ENCODE measurements at places on chromosomes 2 and 18. TPM values are rescaled to one million over a fixed set of nuclear protein-coding genes. Genes with fewer than 3 reads are reported as not detected.

The GTF2A1L gene
- not detected for total RNA-seq

The SPP2 gene
- not detected for total RNA-seq

The COL3A1 gene
- total RNA-seq = 14,045 TPM

The RHOB gene
- 82.0 TPM for total RNA-seq

GRCh38 chr18:73843455-73843854, 304.2 kb downstream of the FBXO15 start:
- no peak for DNase-seq

DNA sequence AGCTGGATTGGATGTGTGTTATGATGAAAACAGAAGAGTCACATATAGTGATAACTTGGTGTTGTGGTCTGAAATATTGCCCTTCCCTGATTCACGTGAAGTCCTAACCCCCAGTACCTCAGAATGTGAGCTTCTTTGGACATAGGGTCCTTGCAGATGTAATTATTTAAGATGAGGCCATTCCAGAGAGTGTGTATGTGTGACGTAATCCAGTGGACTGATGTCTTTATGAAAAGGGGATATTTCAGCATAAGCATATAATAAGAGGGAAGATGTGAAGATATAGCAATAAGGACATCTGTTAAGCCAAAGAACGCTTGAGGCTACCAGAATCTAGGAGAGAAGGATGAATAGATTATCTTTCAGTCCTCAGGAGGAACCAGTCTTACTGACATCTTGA, 62.5 kb downstream of the LTBP1 start:
- DNase-seq = no peak

- DNase-seq = peak; percentile 57
Measured at GRCh38 chr2:19312949-19313348, 45.5 kb downstream of the OSR1 start.

GRCh38 chr2:157245846-157246764, 11.4 kb upstream of the GALNT5 start:
- DNase-seq = peak; percentile 93

DNA sequence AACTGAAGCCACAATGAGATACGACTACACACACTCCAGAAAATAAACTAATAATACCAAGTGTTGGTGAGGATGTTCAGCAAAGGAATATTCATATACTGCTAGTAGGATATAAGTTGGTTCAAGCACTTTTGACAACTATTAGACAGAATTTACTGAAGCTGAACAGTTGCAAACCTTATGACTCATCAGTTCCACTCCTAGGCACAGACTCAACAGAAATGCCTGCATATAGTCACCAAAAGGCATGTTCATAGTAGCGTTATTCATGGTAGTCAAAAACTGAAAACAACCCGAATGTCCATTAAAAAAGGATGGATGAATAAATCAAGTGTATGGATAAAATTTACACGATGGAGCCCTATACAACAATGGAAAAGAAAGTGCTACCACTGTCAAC, 232.0 kb downstream of the ANAPC1 start:
- no peak for DNase-seq
